Islet precursor cell (in vitro differentiated cells): ENCODE measurements at places on chromosomes 5 and 9.

DNA sequence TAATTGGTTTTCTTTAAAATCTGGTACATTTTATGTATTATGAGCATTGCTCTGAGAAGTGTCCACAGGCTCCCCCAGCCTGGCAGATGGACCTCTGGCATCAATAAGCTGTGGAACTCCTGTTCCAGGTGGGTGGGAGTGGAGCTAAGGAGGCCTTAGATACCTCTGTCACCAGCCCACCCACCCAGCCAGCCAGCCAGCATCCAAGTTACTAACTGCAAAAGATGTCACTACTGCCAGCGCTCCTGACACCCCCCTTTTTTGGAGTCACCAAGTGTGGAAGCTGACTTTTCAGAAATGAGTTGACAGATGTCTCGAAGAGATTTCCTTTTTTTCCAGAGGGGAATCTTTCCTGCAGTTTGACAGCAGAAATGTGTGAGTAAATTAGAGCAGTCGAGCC is 111.2 kb downstream of the GALNT10 start:
- DNase-seq: no peak

DNA sequence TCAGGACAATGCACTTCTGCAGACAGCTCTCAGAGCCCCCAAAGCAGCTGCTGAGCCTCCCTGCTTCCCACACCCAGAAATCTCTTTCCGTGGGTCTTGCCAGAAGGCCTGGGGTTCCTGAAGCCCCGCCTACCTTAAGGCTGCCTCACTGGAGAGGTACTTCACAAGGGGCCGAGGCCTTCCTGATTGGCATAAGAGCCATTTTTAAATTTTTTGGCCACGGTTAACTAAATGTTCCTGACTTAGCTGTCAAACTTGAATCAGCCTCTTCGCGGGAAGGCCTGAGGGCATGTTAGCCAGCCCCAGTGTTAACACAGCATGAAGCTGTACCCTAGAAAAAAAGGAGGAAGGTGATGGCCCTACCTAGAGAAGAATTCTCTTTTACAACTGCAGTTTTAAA is 20.7 kb upstream of the EPB41L4B start:
- DNase-seq: no peak

- DNase-seq: peak; percentile 51
Observed at GRCh38 chr5:150574818-150575547, 65.5 kb upstream of the SYNPO start.

- DNase-seq: no peak
Observed at GRCh38 chr9:111853450-111853827, 43.2 kb upstream of the UGCG start.

GRCh38 chr9:98251551-98251950 is 3.9 kb downstream of the TBC1D2 start:
- DNase-seq: no peak

DNA sequence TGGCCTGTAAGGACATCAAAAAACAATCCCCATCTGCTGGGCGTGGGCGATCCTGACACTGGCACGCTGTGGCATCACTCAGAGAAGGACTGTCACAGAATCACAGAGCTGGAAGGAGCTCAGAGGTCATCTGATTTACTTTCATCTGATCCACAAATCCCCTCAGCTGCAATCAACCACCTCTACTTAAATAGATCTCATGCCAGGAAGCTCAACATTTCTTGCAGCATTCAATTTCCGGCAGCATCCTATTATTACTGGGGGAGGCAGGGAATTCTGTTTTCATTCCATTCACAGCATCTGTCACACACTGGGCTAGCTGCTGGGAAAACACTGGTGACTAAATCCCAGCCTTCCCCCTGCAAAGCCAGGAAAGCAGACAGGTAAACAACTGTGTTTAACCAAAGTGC is 38.3 kb downstream of the RETREG1 start:
- DNase-seq: no peak

GRCh38 chr9:100150214-100150613 is 51.2 kb downstream of the INVS start:
- no peak for DNase-seq

DNA sequence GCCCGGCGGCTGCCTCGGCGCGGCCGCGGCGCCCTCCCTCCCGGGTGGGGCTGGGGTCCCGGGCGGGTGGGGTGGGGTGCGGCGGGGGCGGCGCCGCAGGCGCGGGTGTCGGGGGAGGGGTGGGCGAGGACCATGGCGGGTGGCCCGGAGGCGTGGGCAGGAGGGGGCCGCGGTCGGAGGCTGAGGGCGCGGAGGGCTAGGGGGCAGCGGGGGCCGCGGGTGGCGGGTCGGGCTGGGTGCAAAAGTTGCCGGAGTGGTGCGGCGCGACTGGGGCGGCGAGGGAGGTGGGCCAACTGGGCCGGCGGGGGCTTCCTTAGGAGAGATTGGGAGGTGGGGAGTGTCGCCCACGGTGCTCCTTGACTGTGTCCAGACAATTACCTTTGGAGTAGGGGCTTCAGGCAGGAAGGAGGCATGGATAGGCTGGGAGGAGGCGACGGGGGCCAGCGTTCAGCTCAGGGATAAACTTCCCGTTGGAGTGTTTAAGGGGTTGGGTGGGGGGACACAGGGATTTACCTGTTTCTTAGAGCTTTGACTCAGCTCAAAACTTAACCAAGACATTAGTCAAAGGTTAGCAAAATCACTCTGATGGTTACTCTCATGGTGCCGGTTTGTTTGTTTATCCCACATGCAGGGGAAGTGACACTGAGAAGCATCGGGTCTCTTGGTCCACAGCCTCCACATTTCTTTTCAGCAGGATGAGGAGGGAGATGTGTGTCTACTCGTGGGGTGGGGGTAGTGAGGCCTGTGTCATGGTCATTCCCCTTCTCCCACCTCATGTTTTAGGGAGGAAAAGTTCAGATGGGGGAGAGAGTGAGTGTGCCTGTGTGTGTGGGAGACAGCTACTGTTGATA is 859 bp downstream of the CSNK1G3 start:
- DNase-seq: peak; percentile 69

DNA sequence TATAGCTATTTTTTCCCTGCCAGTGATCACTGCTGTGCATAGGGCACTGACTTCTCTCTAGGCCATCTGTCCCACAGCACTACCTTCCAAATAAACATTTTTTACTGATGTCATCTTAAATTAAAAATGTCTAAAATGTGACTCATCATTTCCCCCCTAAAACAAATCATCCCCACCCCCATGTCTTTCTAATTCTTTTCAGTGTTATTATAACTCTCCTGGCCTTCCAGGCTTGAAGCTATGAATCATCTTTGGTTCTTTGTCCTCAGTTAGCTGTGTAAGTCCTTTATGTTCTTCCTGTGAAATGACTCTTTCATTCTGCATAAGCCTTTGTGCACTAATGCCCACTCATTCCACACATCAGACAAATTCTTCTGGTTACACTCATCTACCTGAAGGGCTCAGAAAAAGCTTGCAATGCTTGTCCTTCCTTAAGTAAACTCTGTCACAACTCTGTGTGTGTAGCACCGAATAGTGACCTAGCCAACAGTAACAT is 78.1 kb downstream of the CFAP95 start:
- no peak for DNase-seq

- DNase-seq: no peak
Observed at GRCh38 chr9:115016344-115016743, 86.0 kb upstream of the TNFSF8 start.

GRCh38 chr9:137390553-137391410 is 32.2 kb downstream of the EXD3 start:
- DNase-seq: no peak

DNA sequence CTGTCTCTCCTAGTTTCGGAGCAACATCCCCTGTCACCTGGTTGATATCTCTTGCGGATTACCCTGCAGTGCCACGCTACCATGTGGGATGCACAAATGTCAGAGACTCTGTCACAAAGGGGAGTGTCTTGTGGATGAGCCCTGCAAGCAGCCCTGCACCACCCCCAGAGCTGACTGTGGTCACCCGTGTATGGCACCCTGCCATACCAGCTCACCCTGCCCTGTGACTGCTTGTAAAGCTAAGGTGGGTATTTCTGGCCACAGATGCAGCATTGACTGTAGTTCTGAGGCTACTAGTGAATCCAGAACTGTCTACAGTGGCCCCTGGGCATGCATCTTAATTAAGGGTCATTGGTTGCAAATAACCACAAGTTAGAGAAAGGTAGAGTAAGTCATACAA is 50.8 kb downstream of the AQP7 start:
- no peak for DNase-seq

DNA sequence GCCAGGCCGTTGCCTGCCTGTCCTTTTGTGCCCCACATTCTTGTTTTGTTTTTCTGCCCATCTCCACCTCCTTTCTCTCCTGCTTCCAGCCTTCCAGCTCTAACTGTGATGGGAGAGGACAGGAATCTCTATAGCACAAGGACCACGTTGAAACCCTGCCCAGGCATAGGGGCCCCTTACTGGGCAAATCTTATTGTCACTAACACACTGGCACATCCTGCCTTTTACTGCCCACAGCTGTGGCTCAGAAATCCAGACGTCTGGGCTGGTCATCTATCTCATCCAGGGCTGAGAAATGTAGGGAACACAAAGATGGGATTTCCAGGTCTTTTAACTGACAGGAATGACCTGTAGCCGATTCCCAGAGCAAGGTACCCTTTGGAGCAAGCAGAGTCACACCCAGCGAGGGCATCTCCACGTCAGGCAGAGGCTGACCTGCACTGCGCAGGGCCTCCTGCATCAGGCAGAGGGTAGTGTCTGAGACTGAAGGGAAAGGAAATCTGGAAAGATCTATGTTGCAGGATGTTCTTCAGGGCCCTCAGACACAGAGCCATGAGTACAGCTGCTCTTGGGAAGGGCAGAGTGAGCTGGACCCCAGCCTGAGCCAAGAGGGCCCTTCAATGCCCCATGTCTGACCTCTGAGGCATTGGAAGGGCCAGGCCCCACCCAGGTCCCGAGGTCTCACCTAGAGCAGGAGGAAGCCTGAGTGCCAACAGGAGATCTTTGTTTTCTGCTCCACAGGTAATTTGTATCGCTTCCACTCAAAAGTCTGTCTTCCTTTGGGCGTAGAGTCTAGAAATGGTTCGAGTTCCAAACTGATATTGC is 278.8 kb downstream of the FSTL4 start:
- DNase-seq: no peak

- DNase-seq: no peak
Observed at GRCh38 chr9:105393576-105394344, 54.1 kb upstream of the FSD1L start.

GRCh38 chr5:173625261-173625660 is 8.8 kb upstream of the BOD1 start:
- no peak for DNase-seq

DNA sequence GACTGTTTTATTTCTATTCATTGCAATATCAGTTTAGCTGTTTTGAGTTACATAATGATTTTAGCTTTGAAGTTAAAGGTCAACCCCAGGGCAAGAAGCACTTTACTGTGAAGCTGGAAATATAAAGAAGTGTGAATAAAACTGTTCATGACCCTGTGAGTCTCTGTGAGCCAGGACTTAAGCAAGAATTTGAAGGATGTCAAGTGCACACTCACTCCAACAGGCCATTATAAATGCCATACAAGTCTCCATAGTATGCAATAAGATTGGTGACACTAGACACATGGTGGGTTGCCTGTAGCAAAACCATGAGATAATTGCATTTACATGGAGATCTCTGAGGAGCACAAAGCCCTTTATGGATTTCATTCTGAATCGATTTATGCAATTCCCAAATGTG is 318.7 kb upstream of the ITGA1 start:
- DNase-seq: no peak

- DNase-seq: no peak
Observed at GRCh38 chr5:87400305-87400899, 12.3 kb downstream of the CCNH start.

DNA sequence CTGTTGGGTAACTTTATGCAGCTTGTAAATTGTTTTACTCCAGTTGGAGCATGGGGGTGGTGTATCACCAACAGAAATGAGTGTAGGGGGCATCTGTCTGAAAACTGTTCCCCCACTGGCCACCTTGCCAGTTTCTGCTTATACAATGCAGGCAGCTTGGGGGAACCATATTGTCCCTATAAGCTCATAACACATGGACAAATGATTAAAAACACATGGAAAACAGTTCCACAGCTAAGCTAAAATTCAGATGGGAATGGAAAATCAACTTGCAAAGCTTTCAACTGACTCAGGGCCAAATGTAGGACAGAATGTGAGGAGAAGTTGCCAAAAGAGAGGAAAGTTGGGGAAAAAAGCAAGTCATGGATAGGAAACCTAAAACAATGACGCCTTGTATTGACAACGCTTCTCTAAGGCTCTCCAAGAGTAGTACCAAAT is 7.9 kb upstream of the CER1 start:
- DNase-seq: no peak
